RPMI8226 (cell line): ENCODE measurements at places on chromosomes 1 and 21.

- no peak for DNase-seq
These were observed 247.9 kb upstream of the B3GALT2 start for GRCh38 chr1:193434319-193434718.

DNA sequence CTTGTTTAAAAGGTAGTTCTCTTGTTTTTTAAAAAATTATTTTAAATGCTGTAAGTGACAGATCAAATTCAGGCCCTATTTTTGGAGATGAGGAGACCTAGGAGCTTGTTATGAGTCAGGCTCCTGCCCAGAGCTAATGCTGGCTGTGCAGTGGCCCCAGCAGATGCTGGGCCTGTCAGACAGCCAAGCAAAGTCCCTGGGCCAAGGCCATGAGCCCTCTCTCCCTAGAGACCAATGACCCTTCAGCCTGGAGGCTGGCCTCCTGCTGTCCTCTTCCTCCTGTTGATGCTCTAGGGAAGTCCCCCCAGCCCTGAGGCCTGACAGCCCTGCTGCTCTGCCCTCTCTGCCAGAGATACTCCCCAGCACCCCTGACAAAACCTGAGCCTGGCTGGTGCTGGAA, 128.1 kb upstream of the CTTNBP2NL start:
- DNase-seq = no peak

DNA sequence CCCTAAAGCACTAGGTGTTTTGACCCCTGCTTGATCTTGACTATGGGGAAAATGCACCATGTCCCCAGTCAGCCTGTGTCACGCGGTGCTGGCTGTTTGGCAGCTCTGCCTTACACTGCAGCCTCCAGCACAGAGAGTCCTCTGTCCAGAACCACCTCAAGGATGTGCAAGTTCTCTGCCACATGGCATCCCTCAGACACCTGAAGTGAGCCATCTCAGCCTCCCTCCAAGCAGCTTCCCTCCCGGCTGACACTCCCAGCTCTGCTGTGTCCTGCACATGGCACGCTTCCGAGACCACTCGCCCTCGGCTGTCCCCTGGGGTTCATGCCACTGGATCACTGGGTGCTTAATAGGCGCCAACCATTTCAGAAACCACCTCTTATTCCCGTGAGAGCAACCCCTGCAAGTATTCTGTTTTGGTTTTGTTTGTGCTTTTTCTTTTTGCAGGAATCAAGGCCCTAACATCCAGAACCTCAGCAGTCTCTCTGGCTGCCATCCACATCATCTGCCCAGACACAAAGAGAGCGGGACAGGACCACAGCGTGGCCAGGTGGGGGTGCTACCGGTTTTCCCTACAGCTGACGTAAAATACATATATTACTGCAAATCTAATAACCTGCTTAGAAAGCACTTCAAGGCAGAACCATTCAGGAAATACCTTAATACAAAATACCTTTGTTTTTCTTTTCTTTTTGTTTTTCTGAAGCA, 45.7 kb downstream of the CAPZB start:
- DNase-seq = no peak

GRCh38 chr1:169031566-169032224, 74.8 kb upstream of the ATP1B1 start:
- no peak for DNase-seq

GRCh38 chr1:9855186-9855585, 31.4 kb upstream of the CLSTN1 start:
- no peak for DNase-seq
